ENCODE measurements at places on chromosomes 3 and 15.

GRCh38 chr15:73985101-73985873 lies 6.8 kb downstream of the STOML1 start:
- no peaks in the 10 kb centered on the region for H3K27me3 ChIP-seq
- peak; percentile 44 for DNase-seq

GRCh38 chr3:150252462-150252861 lies 155.6 kb upstream of the TSC22D2 start:
- H3K27ac ChIP-seq: peak overlapping the region; percentile 41
- DNase-seq: no peak
- H3K4me1 ChIP-seq: peaks cover 4% of the 10 kb centered on the region
- H3K27me3 ChIP-seq: no peaks in the 10 kb centered on the region
- no peaks in the 10 kb centered on the region for H3K36me3 ChIP-seq

DNA sequence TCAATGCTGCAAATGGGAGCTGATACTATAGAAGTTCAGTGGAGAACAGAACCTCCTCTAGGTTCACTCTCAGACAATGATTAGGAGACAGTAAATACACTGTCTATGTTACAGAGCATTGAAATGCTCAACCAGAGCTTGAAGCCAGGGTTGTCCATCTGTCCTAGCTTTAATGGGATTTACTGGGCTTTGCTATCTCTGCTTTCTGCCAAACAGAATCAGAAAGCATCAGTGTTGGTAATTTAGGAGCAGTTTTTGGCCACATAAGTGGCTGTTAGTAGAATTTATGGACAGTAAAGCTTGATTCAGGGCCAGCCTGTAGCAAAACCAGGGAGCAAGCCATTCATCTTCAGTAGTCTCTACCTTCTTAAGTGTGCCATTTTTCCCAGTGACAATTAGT lies 396.3 kb downstream of the LSAMP start:
- no peak overlapping the region for H3K27ac ChIP-seq
- H3K4me3 ChIP-seq: no peak overlapping the region
- H3K27me3 ChIP-seq: no peaks in the 10 kb centered on the region
- no peak for DNase-seq
- H3K36me3 ChIP-seq: no peaks in the 10 kb centered on the region

DNA sequence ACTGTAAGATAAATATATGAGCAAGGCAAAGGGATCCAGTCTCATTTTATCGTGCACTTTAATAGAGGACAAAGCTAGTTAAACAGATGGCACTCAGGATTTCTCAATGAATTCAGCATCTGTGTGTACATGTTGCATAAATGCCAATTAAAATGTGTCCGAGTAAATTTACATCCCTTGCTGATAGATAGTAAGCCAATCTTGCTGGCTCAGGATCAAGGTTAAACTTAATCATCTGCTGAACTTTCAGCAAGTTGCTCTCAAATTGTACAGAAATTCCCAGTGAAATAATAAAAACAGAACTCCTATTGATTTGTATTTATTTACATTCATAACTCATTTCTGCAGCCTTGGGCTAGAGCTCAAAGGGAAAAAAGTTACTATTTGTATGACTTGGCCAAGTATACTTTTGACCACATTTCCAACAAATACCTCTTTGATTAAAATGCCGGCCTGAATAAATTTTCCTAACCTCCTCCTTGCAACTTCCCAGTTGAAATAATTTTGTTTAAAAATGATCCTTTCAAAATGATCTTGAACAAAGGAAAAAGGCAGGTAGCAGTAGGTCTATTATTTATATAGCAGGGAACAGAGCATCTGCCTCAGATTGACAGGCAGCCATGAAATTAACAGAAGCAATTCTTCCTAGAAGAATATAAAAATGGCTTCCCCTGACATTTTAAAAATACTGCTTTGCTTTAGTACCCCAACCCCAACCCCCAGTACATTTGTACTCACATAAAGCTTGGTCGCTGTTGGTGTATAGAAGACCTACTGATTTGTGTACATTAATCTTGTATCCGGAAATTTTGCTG lies 1001.9 kb downstream of the ROBO1 start:
- H3K4me3 ChIP-seq: no peak overlapping the region
- H3K27ac ChIP-seq: no peak overlapping the region
- no peak for DNase-seq
- H3K27me3 ChIP-seq: no peaks in the 10 kb centered on the region
- H3K36me3 ChIP-seq: no peaks in the 10 kb centered on the region

GRCh38 chr3:197293605-197294237 lies 4.7 kb downstream of the DLG1 start:
- peaks cover 5% of the 10 kb centered on the region for H3K4me1 ChIP-seq
- H3K36me3 ChIP-seq: no peaks in the 10 kb centered on the region
- no peak for DNase-seq
- no peak overlapping the region for H3K4me3 ChIP-seq
- no peak overlapping the region for H3K27ac ChIP-seq

- no peaks in the 10 kb centered on the region for H3K36me3 ChIP-seq
- peaks cover 8% of the 10 kb centered on the region for H3K4me1 ChIP-seq
- no peak for DNase-seq
- H3K4me3 ChIP-seq: no peak overlapping the region
- peak overlapping the region; percentile 83 for H3K27ac ChIP-seq
- H3K27me3 ChIP-seq: no peaks in the 10 kb centered on the region
Measured at GRCh38 chr3:49173792-49174170, 2.4 kb downstream of the KLHDC8B start.

GRCh38 chr3:37897763-37898162 lies 36.1 kb downstream of the CTDSPL start:
- H3K27me3 ChIP-seq: no peaks in the 10 kb centered on the region
- DNase-seq: no peak
- no peaks in the 10 kb centered on the region for H3K36me3 ChIP-seq
- no peak overlapping the region for H3K4me3 ChIP-seq
- H3K4me1 ChIP-seq: peaks cover 8% of the 10 kb centered on the region

DNA sequence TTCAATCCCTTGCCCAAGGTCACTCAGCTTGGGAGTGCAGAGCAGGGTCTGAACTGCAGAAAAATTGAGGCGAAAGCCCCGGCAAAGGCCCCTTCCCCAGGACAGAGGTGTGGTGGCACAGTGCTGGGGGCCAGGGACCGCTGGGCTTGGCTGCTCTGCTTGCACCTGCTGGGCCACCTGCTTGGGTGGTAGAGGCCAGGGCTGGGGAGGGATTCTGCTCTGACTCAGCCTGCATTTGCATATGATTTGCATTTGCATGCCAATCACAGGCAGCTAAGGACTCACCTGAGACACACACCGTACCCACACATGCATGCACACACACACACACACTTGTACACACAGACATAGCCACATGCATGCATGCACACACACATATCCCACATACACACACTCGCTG lies 9.9 kb downstream of the GRM2 start:
- no peaks in the 10 kb centered on the region for H3K27me3 ChIP-seq
- DNase-seq: no peak
- H3K27ac ChIP-seq: no peak overlapping the region
